ENCODE measurements at places on chromosomes 2 and 18.

DNA sequence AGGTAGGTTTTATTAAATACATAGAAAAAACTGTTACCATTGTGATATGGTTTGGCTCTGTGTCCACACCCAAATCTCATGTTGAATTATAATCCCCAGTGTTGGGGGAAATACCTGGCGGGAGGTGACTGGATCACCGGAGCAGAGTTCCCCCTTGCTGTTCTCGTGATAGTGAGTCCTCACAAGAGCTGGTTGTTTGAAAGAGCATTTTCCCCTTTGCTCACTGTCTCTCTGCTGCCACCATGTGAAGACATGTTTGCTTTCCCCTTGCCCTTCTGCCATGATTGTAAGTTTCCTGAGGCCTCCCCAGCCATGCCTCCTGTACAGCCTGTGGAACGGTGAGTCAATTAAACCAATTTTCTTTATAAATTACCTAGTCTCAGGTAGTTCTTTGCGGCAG lies 352.7 kb upstream of the SLC39A10 start:
- DNase-seq = no peak

- no peak for DNase-seq
These were observed 67.3 kb downstream of the MYO5B start for GRCh38 chr18:50127516-50128210.

GRCh38 chr2:95287806-95288205 lies 9.3 kb upstream of the KCNIP3 start:
- no peak for DNase-seq

DNA sequence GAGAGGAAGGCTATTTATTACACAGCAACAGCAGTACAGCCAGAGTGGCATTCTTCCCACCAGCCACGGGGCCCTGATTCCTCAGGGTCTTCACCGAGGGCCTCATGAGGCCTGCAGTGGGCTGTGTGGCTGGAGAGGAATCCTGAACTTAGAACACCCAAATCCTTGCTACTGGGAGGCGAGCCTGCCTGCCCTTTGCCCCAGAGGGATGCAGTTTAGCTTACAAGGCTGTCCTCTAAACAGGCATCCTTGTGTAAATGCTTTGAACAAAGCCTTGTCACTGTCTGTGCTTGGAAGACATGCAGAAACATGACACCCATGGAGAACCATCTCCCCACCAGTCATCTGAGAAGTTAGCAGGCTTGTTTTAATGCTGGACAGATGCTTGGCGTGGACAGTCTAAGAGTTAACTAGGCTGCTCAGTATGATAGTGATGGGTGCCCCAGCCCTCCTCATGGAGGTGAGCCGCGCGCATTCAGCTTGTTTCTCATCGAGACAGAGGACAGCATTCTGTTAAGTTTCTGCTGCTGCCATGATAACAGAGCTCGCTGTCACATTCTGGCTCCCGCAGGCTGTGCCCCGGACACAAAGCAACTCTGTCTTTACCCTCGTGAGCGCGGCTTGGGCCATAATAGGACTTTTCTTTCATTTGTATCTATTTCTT lies 42.9 kb downstream of the ADI1 start:
- no peak for DNase-seq

- DNase-seq = no peak
These were observed 669 bp upstream of the PIKFYVE start for GRCh38 chr2:208265371-208265800.

GRCh38 chr2:53631313-53632125 lies 136.1 kb upstream of the CHAC2 start:
- no peak for DNase-seq

DNA sequence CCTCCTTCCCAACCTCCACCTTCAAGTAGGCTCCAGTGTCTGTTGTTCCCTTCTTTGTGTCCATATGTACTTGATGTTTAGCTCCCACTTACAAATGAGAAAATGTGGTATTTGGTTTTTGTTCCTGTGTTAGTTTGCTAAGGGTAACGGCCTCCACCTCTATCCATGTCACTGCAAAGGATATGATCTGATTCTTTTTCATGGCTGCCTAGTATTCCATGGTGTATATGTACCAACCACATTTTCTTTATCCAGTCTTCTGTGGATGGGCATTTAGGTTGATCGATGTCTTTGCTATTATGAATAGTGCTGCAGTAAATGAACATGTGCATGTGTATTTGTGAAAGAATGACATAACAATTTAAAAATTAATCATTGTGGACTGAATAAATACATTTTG lies 19.5 kb upstream of the TFPI start:
- DNase-seq = no peak

DNA sequence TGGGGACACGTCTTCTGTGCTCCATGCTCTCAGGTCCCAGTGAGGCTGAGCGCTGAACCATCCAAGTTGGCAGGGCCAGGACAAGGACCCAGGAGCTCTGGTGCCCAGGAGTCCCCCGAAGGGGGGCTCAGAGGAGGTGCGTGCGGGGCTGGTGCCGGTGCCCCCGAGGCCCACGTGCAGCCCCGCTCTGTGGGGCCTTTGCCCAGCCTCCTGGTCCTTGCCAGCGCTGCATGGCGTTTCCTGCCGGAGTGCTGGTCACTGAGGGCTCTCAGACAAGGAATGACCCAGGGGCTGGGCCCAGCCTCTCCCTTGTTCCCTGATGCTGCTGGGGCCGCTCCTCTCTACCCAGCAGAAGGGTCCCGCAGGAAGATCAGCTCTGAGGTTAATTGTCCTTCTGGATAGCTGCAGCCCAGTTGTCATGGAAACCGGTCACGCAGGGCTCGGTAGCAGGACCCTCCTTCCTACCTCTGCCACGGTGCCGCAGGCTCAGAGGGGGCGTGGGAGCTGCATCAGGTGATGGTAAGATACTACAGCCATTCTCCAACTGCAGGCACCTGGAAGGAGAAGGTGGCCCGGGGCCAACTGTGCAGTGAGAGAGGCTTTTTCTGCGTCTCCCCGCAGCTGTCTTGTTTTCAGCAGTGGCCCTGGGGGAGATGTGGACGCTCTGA lies 64.5 kb downstream of the RRM2 start:
- no peak for DNase-seq

DNA sequence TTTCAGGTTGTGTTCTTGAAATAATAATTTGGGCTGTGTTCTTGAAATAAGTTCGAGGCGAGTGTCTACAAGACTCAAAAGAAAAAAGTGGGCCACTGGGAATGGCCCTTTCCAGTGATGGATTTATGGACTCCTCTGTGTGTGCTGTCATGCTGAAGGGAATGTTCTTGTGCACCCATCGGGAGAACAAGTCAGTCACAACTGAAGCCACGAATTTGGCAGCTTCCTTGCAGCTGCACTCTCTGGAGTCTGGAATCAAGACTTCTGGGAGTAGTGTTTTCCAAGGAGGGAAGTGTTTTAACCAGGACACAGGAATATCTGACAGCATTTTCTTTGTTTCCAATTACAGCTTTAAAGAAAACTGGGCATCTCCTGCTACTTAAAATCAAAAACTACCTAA lies 620 bp downstream of the SLC14A1 start:
- no peak for DNase-seq
